PC-9 (cell line): ENCODE measurements at places on chromosomes 6 and 20. TPM values are rescaled to one million over a fixed set of nuclear protein-coding genes. Genes with fewer than 3 reads are reported as not detected.

The ABHD16B gene
- not detected in 2 replicates for total RNA-seq

The GHRH gene
- not detected in 2 replicates for total RNA-seq

The MEI4 gene
- not detected in 2 replicates for total RNA-seq

The GSTA5 gene
- total RNA-seq: not detected in 2 replicates

The NECAB3 gene
- total RNA-seq: 72.1 and 77.7 TPM in 2 replicates

The C6orf58 gene
- not detected in 2 replicates for total RNA-seq

The SLC52A3 gene
- total RNA-seq: 6.9 and 7.2 TPM in 2 replicates

The KCNQ5 gene
- 0.20 and 1.2 TPM in 2 replicates for total RNA-seq

The DNMT3B gene
- 5.7 and 8.0 TPM in 2 replicates for total RNA-seq

The FAM83C gene
- total RNA-seq: not detected in 2 replicates

The PM20D2 gene
- 21.9 and 28.8 TPM in 2 replicates for total RNA-seq

GRCh38 chr20:61933951-61934715 is 131.5 kb downstream of the TAF4 start:
- no peak overlapping the region for H3K27ac ChIP-seq
- no peak overlapping the region for H3K4me3 ChIP-seq
- no peak for DNase-seq

- H3K36me3 ChIP-seq: peaks cover 22% of the 10 kb centered on the region; the same call in 1 of the 2 replicates
- H3K27me3 ChIP-seq: no peaks in the 10 kb centered on the region
- peaks cover under 1% of the 10 kb centered on the region; the same call in 1 of the 2 replicates for H3K4me1 ChIP-seq
- peak overlapping the region; percentile 9; the same call in 1 of the 2 replicates for H3K27ac ChIP-seq
These were observed 10.3 kb downstream of the STK38 start for GRCh38 chr6:36536873-36537547.

GRCh38 chr20:38278131-38278530 is 17.6 kb upstream of the KIAA1755 start:
- H3K4me1 ChIP-seq: peaks cover 16% of the 10 kb centered on the region
- no peak overlapping the region for H3K4me3 ChIP-seq
- DNase-seq: no peak
- H3K36me3 ChIP-seq: no peaks in the 10 kb centered on the region
- H3K27me3 ChIP-seq: no peaks in the 10 kb centered on the region

GRCh38 chr20:53176134-53176533 is 204.0 kb downstream of the TSHZ2 start:
- H3K36me3 ChIP-seq: no peaks in the 10 kb centered on the region
- DNase-seq: no peak
- H3K4me3 ChIP-seq: no peak overlapping the region
- no peaks in the 10 kb centered on the region for H3K4me1 ChIP-seq

DNA sequence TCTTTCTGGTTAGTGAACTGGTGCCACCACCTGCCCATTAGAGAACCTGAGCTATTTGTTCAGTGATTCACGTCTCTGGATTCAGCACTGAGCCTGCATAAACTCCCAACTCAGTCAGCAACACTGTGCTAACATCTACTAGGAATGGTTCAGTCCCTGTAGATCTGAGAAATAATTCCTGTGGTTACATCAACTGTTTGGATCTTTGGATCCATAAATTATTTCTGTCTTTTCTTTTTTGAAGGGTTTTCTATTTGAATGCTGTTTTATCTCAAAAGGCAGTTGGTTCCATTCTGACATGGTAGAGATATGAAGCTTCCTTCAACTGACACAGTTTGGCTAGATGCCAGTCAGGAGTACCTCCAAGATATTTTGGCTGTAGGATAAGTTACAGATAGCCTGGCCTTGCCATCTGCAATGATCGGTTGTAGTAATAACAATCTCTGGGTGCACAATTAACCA is 125.9 kb downstream of the TRMT11 start:
- H3K27ac ChIP-seq: no peak overlapping the region
- no peaks in the 10 kb centered on the region for H3K4me1 ChIP-seq
- no peaks in the 10 kb centered on the region for H3K36me3 ChIP-seq
- peak; percentile 16 for DNase-seq

- H3K36me3 ChIP-seq: 0 out of 2 replicates have a peak, but pooled peaks cover 10% of the 10 kb centered on the region
- H3K4me3 ChIP-seq: no peak overlapping the region
- no peak overlapping the region for H3K27ac ChIP-seq
- DNase-seq: no peak
These were observed 38.0 kb downstream of the PHIP start for GRCh38 chr6:79040083-79040482.

- no peak overlapping the region for H3K4me3 ChIP-seq
- H3K27me3 ChIP-seq: no peaks in the 10 kb centered on the region
- no peak for DNase-seq
- peaks cover 19% of the 10 kb centered on the region for H3K4me1 ChIP-seq
- H3K36me3 ChIP-seq: peaks cover 25% of the 10 kb centered on the region
- H3K27ac ChIP-seq: no peak overlapping the region
These were observed 23.7 kb downstream of the TRAF3IP2 start for GRCh38 chr6:111581957-111582356.

- no peaks in the 10 kb centered on the region for H3K27me3 ChIP-seq
- no peaks in the 10 kb centered on the region for H3K4me1 ChIP-seq
- no peak for DNase-seq
- H3K27ac ChIP-seq: no peak overlapping the region
- no peaks in the 10 kb centered on the region for H3K36me3 ChIP-seq
These were observed 71.3 kb downstream of the CDKAL1 start for GRCh38 chr6:20605581-20605980.

DNA sequence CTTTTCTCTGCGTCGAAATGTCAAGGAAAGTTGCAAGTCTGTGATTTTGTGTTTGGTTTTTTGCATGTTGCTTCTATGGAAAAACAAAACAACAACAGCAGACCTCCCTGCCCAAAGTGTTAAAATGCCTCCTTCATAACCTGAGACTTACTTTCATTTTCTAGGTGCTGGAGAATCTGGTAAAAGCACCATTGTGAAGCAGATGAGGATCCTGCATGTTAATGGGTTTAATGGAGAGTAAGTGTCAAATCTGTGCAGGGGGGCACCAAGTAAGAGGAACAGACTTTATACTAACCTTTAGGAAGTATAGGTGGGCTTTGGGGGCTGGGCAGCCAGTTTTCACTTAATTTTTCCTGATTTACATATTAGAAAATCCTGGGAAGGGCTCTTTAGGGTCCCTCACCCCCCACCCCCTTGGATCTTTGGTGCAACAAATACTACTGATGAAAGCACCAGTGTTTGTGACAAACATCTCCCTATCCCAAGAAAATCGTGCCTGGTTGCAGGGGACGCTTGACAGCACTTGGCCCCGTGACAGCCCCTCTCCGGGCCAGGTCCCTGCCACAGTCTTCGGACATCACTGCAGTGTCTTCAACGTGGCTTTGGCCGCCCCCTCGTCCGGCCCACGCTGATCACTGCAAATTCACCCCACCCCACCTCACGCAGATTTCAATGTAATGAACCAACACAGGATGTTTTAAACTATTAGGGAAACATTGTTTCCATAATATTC is 43.1 kb downstream of the GNAS start:
- H3K27me3 ChIP-seq: no peaks in the 10 kb centered on the region
- DNase-seq: no peak
- no peak overlapping the region for H3K27ac ChIP-seq
- H3K4me3 ChIP-seq: no peak overlapping the region
- peaks cover 23% of the 10 kb centered on the region for H3K4me1 ChIP-seq

DNA sequence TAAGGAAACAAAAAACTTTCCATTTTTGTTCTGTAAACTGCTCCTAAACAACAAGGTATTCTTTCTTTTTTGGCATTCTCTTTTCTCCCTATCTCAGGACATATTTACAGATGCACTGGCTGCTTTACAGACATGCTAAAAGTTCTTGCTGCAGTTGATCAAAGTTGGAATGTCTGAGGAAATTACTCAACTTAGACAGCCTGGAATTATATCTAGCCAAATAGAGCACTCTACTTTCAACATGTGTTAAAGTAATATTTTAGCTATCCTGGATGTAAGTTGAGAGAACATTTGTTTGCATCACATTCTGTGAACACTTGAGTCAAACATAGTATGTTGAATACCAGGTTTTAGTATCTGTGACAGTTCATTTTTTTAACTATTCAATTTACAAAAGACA is 24.8 kb downstream of the TASP1 start:
- H3K27me3 ChIP-seq: no peaks in the 10 kb centered on the region
- H3K27ac ChIP-seq: no peak overlapping the region
- no peak for DNase-seq
- no peak overlapping the region for H3K4me3 ChIP-seq
- peaks cover 11% of the 10 kb centered on the region; the same call in 1 of the 2 replicates for H3K36me3 ChIP-seq

DNA sequence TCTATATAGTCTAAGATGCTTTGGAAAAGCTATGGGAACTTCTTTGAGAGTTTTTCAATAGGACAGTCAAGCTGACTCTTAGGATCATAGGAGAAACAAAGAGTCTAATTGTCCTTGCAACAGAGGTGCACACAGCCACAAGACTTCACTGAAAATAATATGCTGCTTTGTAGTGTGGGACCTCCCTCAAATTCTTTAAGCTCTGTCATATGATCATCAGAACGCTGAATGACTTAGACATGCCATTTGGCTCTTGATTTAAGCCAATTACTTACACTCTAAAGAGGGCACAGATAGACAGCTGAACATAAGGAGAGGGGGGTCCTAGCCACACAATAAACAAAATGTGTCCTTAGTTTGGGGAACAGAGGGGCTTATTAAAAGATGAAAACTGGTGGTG is 818.7 kb upstream of the GJE1 start:
- DNase-seq: no peak
- H3K4me3 ChIP-seq: no peak overlapping the region
- H3K4me1 ChIP-seq: no peaks in the 10 kb centered on the region
- no peaks in the 10 kb centered on the region for H3K27me3 ChIP-seq
- H3K36me3 ChIP-seq: no peaks in the 10 kb centered on the region
- no peak overlapping the region for H3K27ac ChIP-seq

GRCh38 chr20:43528258-43528875 is 20.9 kb downstream of the L3MBTL1 start:
- H3K36me3 ChIP-seq: no peaks in the 10 kb centered on the region
- no peaks in the 10 kb centered on the region for H3K27me3 ChIP-seq
- no peak overlapping the region for H3K27ac ChIP-seq
- no peak overlapping the region for H3K4me3 ChIP-seq

GRCh38 chr6:21500314-21501020 is 93.1 kb upstream of the SOX4 start:
- H3K4me3 ChIP-seq: no peak overlapping the region
- DNase-seq: no peak
- H3K4me1 ChIP-seq: no peaks in the 10 kb centered on the region
- no peaks in the 10 kb centered on the region for H3K27me3 ChIP-seq

DNA sequence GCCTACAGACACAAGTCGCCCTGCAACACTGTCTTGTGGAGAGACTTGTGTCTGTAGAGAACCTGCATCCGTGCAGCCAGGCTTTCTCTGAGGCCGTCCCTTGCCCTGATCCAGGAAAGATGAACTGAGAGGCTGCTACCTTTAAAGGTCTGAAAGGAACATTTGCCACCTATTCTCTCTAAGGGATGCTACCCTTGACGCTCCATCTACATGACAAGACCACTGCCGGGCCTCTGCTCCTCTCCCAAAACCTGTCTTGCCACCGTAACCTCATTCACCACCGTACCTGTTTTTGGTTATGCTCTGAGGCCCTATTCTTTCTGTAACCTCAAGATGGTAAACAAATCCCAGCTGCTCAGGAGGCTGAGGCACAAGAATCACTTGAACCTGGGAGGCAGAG is 73.9 kb downstream of the FOXF2 start:
- no peak overlapping the region for H3K27ac ChIP-seq
- DNase-seq: no peak
- H3K4me3 ChIP-seq: no peak overlapping the region
- H3K4me1 ChIP-seq: peaks cover 10% of the 10 kb centered on the region

GRCh38 chr6:84280030-84280429 is 52.6 kb upstream of the CEP162 start:
- H3K4me1 ChIP-seq: no peaks in the 10 kb centered on the region
- H3K27me3 ChIP-seq: no peaks in the 10 kb centered on the region
- DNase-seq: no peak
- no peak overlapping the region for H3K4me3 ChIP-seq

DNA sequence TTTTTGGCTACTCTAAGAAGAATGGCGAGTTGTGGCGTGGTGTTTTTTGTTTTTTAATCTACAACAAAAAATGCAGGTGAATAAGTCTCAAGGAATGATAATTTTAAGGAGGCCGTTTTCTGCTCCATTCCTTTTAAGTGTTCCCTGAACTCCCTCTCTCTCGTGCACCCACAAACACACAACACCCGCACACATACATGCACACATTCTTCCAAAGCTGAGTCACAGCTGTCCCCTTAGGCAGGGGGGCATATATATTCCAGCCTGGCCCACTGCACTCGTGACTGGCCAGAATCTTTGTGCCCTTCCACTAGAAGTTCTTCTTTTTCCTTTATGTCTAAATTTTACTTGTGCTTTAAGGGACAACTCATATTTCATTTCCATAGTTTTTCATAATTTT is 405.7 kb downstream of the LMBRD1 start:
- H3K27me3 ChIP-seq: 0 out of 2 replicates have a peak, but pooled peaks cover 5% of the 10 kb centered on the region
- DNase-seq: no peak
- H3K36me3 ChIP-seq: no peaks in the 10 kb centered on the region
- no peak overlapping the region for H3K27ac ChIP-seq
- no peak overlapping the region for H3K4me3 ChIP-seq

GRCh38 chr6:127952831-127953230 is 52.0 kb upstream of the THEMIS start:
- no peak overlapping the region for H3K4me3 ChIP-seq
- no peak for DNase-seq
- H3K36me3 ChIP-seq: no peaks in the 10 kb centered on the region
- H3K27me3 ChIP-seq: no peaks in the 10 kb centered on the region

- H3K36me3 ChIP-seq: no peaks in the 10 kb centered on the region
- H3K4me3 ChIP-seq: no peak overlapping the region
- H3K27me3 ChIP-seq: peaks cover 90% of the 10 kb centered on the region
- H3K4me1 ChIP-seq: no peaks in the 10 kb centered on the region
- H3K27ac ChIP-seq: no peak overlapping the region
- no peak for DNase-seq
These were observed 37.2 kb downstream of the EBF4 start for GRCh38 chr20:2729791-2730190.

DNA sequence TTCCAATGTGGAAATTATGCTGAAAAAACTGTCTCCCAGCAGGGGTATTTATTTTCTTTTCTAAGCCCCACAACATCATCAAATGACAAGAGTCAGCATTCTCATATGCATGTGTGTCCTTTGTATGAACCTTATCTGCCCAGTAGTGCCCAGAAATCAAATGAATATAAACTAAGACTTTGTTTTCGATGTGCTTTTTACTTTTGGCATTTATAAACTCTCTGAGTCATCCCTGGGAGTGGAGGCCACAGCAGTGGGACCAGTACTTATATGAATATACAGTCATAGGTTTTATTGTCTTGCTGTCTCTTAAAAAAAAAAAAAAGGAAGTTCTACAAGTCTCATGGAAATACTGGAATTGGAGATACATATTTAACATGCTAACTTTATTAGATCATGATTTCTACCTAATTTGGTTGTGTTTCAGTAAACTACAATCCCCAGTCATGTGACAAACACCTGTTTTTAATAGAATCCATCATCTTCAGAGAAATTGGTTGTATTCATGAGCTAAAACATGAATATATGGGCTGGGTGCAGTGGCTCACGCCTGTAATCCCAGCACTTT is 99.2 kb upstream of the TMEM181 start:
- H3K4me3 ChIP-seq: no peak overlapping the region
- no peak overlapping the region for H3K27ac ChIP-seq
- DNase-seq: no peak
- no peaks in the 10 kb centered on the region for H3K27me3 ChIP-seq

- no peaks in the 10 kb centered on the region for H3K36me3 ChIP-seq
- no peaks in the 10 kb centered on the region for H3K27me3 ChIP-seq
- H3K4me3 ChIP-seq: no peak overlapping the region
- H3K27ac ChIP-seq: no peak overlapping the region
- peaks cover 11% of the 10 kb centered on the region; the same call in 1 of the 2 replicates for H3K4me1 ChIP-seq
- peak; percentile 37 for DNase-seq
These were observed 6.3 kb upstream of the SIRPG start for GRCh38 chr20:1663917-1664316.
